ENCODE measurements at places on chromosomes 6 and 20.

DNA sequence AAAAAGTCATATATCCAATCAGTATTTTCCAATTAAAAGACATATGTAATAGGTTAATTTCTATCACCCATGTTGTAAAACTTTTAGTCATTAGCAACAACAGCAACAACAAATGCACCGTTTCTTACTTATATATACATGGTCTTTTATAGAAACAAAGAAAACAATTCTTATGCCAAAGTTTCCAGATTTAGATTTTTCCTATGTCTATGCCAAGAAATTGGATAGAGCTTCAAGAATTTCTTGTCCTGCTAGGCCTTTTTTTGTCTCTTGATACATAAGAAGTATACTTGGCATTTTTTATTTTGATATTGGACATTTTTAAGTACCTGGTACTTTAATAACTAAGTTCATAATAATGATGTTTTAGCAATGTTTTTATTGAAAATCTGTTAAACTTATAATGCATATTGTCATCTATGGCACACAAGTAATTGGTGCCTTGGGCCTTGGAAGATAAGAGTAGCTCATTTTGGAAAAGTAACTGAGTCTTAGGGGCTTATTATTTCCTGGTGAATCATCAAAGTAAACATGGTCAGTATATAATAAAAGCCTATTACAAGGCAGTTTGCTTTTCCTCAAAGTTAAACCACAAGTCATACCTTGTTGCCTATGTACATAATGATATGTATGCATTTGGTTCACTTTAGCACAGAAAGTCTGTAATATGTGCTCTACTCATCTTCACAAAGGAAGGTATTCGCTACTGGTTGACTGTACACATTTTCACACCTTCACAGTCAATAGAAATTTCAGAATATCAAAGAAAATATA lies 10.1 kb upstream of the FRK start:
- no peak overlapping the region for H3K27ac ChIP-seq
- no peaks in the 10 kb centered on the region for H3K36me3 ChIP-seq
- no peak for DNase-seq
- no peaks in the 10 kb centered on the region for H3K27me3 ChIP-seq
- H3K4me3 ChIP-seq = no peak overlapping the region

GRCh38 chr6:157706883-157707282 lies 116.2 kb upstream of the SNX9 start:
- no peaks in the 10 kb centered on the region for H3K27me3 ChIP-seq
- H3K27ac ChIP-seq = no peak overlapping the region
- H3K36me3 ChIP-seq = no peaks in the 10 kb centered on the region

GRCh38 chr6:83071023-83071422 lies 3.6 kb downstream of the DOP1A start:
- H3K36me3 ChIP-seq = peaks cover 11% of the 10 kb centered on the region
- no peak overlapping the region for H3K4me3 ChIP-seq

DNA sequence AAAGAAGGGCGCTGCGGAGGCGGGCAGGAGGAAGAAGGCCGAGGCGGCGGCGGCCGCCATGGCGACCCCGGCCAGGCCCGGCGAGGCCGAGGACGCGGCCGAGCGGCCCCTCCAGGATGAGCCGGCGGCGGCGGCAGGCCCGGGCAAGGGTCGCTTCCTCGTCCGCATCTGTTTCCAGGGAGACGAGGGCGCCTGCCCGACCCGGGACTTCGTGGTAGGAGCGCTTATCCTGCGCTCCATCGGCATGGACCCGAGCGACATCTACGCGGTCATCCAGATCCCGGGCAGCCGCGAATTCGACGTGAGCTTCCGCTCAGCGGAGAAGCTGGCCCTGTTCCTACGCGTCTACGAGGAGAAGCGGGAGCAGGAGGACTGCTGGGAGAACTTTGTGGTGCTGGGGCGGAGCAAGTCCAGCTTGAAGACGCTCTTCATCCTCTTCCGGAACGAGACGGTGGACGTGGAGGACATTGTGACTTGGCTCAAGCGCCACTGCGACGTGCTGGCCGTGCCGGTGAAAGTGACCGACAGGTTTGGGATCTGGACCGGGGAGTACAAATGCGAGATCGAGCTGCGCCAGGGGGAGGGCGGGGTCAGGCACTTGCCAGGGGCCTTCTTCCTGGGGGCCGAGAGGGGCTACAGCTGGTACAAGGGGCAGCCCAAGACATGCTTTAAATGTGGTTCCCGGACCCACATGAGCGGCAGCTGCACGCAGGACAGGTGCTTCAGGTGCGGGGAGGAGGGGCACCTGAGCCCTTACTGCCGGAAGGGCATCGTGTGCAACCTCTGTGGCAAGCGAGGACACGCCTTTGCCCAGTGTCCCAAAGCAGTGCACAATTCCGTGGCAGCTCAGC lies 780 bp downstream of the ZCCHC3 start:
- peak overlapping the region; percentile 99 for H3K4me3 ChIP-seq
- peak; percentile 49 for DNase-seq
- no peaks in the 10 kb centered on the region for H3K36me3 ChIP-seq
- H3K27ac ChIP-seq = peak overlapping the region; percentile 97
- no peaks in the 10 kb centered on the region for H3K27me3 ChIP-seq

GRCh38 chr6:45512717-45513116 lies 135.0 kb upstream of the SUPT3H start:
- H3K4me3 ChIP-seq = no peak overlapping the region
- H3K4me1 ChIP-seq = peaks cover 17% of the 10 kb centered on the region
- no peak overlapping the region for H3K27ac ChIP-seq
- H3K36me3 ChIP-seq = no peaks in the 10 kb centered on the region
- peaks cover 2% of the 10 kb centered on the region for H3K27me3 ChIP-seq

DNA sequence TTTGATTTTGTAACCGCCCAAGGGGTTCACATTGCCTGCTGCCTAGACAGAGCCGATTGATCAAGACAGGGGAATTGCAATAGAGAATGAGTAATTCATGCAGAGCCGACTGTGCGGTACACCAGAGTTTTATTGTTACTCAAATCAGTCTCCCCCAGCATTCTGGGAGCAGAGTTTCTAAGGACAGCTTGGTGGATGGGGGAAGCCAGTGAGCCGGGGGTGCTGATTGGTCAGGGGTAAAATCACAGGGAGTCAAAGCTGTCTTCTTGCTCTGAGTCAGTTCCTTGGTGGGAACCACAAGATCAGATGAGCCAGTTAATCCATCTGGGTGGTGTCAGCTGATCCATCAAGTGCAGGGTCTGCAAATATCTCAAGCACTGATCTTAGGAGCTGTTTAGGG lies 60.0 kb upstream of the EZR start:
- H3K4me1 ChIP-seq = no peaks in the 10 kb centered on the region
- DNase-seq = no peak
- no peak overlapping the region for H3K4me3 ChIP-seq
- peaks cover 17% of the 10 kb centered on the region for H3K36me3 ChIP-seq
- peak overlapping the region; percentile 48 for H3K27ac ChIP-seq
- no peaks in the 10 kb centered on the region for H3K27me3 ChIP-seq

DNA sequence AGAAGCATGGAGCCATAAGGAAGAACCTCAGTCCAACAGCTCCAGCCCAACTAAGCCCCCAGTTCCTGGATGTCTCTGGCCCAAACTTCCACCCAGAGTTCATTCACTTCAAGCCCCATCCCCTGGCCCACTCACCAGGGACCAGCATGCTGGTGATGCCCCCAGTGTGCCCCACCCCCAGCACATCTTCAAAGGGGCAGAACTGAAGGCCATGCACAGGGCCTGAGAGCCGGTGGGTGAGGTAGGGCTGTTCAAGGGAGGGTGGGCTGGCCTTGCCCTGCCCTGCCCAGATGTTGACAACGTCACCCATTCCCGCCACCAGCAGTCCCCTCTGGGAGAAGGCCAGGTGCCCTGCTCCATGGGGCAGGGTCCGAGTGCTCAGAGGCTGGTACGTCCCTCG lies 3.6 kb downstream of the B3GALT4 start:
- peaks cover 10% of the 10 kb centered on the region for H3K36me3 ChIP-seq

GRCh38 chr20:19137641-19138040 lies 74.8 kb upstream of the SLC24A3 start:
- H3K4me3 ChIP-seq = no peak overlapping the region
- no peaks in the 10 kb centered on the region for H3K4me1 ChIP-seq
- no peaks in the 10 kb centered on the region for H3K27me3 ChIP-seq
- H3K27ac ChIP-seq = no peak overlapping the region
- no peak for DNase-seq

DNA sequence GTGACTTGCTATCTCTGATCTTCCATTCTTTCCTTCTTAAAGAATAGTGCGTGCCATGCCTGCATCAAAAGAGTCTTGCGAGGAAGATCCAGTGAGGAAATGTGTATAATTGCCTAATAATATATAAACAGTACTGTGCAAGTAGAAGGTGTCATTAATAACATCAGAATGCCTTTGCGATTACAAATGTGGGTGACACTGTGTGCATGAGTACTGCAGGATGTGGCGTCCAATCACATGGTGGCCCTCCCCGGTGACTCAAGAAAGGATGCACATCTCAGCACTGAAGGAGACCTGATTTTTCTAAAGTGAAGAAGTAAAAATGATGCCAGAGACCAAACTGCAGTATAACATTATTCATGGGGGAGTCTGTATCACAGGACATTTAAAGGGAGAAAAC lies 107.5 kb upstream of the EDN1 start:
- no peak for DNase-seq
- H3K4me3 ChIP-seq = no peak overlapping the region
- peaks cover 4% of the 10 kb centered on the region for H3K4me1 ChIP-seq
- no peak overlapping the region for H3K27ac ChIP-seq
- no peaks in the 10 kb centered on the region for H3K36me3 ChIP-seq

GRCh38 chr6:98797217-98797994 lies 37.0 kb upstream of the POU3F2 start:
- no peaks in the 10 kb centered on the region for H3K4me1 ChIP-seq
- no peak overlapping the region for H3K4me3 ChIP-seq
- DNase-seq = no peak
